ENCODE measurements at places on chromosomes 6 and 20.

DNA sequence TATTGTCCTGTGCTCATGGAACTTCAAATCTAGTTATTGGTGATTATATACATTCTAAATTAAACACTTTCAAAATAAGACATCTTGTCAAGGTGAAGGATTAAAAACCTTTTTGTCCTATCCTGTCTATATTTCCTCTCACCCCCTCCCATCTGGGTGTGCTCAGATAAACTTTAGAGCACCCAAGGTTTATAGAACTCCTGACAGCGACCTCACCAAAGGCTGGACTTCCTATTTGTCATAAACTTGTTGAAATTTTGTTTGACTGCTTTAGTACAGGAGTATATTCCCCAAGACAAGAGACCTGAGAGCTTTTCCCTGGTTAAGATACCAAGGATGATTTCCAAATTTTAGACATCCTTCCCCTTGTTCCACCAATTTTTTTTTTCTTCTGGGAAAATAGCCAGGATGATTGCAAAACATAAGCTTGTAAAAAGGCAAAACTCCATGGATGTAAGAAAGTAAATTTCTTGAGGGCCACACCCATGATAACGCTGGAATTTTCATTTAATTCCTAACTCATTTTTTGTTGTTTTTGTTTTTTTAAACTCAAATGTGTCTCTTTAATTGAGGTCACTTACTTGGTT is 33.0 kb downstream of the CARMIL1 start:
- DNase-seq: no peak

DNA sequence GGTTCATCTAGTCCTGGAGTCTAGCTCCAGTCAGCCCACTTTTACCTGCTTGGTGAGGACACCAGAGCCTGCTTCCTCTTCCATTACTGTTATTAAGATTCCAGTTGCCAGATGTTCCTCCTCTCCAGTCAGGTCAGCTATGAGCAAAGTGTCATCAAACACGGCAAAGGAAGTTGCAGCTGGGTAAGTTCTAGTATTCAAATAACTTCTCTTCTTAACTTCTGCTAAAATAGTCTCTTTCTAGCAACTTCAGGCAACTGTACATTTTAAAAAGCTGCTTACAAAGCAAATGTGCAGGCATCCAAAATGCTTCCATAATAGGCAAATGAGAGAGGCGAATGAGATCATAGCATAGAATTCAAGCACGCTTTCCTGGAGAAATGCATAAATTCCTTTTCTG is 18.4 kb upstream of the MRPS18A start:
- DNase-seq: no peak

GRCh38 chr6:160766657-160766988 is 64.6 kb downstream of the PLG start:
- no peak for DNase-seq

DNA sequence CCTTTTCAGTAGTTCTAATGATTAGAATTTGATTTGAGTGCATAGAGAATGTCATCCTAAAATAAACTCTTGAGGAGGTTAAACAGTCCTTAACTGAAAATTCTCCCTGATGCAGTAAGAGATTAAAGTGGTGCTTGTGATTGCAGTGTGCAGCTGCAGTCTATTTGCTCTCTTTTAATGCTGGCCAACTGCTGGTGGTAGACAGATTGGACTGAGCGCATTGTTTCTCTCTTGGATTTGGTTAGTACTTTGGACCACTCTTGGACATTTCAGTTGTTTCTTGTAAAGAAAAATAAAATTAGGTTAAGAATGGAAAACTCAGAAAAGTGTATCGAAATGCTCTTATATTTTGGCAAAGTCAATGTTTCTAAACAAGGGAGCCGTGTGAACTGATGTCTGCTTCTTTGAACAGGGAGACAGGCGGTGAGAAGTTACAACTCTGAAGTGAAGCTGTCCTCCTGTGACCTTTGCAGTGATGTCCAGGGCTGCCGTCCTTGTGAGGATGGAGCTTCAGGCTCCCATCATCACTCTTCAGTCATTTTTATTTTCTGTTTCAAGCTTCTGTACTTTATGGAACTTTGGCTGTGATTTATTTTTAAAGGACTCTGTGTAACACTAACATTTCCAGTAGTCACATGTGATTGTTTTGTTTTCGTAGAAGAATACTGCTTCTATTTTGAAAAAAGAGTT is 127.2 kb downstream of the CD109 start:
- DNase-seq: no peak

DNA sequence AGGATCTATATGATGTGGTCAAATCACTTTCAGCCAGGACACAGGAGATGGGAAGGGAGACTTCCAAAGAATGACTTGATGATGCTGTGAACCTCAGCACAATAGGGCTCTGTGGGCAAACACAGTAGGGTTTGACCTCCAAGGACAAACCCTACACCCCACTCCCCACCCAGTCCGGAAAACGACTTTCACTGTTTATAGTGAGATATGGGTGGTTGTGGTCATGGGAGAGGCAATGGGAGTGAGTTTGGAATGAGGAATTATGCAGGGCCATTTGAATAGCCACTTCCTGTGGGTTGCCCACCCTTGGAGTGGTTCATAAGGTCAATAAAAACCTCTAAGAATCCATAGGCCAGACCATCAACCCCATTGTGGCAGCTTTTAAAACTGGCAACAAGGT is 38.4 kb upstream of the PRND start:
- no peak for DNase-seq

Measured in stimulated activated CD4-positive, alpha-beta T cell treated with anti-CD3 and anti-CD28 coated beads, Interleukin-1b, Interleukin-23, amount 100 ng/mL, for 24 hours (primary cell).